ENCODE measurements at places on chromosomes 11 and 22. TPM values are rescaled to one million over a fixed set of nuclear protein-coding genes. Genes with fewer than 3 reads are reported as not detected.
A peak's percentile ranks its signal among the peaks of the same experiment; 100 is the strongest.

Gene SLC6A5
- not detected for total RNA-seq

Gene PHLDA2
- 4.4 TPM for total RNA-seq

Gene TEX54
- not detected for total RNA-seq

Gene HTR3A
- total RNA-seq: not detected

Gene FAM227A
- 1.3 TPM for total RNA-seq

Gene HORMAD2
- total RNA-seq: not detected

Gene KRTAP5-8
- total RNA-seq: not detected

Gene IRF7
- total RNA-seq: 1.4 TPM

- no peak for DNase-seq
These were observed 100.3 kb upstream of the SLC22A12 start for GRCh38 chr11:64490562-64491216.

DNA sequence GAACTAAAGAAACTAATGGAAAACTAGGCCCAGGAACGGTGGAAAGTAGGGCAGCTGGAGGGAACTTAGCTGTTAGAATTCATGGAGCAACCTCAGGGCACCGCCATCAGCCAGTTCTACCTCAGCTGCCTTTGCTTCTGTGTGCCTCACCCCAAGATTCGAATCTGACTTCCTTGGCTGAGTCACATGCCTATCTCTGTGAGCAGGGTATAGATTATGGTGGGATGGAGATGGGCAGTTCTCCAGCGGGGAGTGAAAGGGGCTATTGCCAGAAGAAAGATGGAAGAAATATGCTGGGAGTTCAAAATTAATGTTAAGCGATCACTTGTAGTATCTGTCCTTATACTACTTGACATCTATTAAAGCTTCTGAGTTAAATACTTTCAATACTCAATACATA is 18.9 kb upstream of the VWA5A start:
- no peak for DNase-seq

- DNase-seq: no peak
These were observed 25.7 kb downstream of the KCNQ1 start for GRCh38 chr11:2470495-2470894.

DNA sequence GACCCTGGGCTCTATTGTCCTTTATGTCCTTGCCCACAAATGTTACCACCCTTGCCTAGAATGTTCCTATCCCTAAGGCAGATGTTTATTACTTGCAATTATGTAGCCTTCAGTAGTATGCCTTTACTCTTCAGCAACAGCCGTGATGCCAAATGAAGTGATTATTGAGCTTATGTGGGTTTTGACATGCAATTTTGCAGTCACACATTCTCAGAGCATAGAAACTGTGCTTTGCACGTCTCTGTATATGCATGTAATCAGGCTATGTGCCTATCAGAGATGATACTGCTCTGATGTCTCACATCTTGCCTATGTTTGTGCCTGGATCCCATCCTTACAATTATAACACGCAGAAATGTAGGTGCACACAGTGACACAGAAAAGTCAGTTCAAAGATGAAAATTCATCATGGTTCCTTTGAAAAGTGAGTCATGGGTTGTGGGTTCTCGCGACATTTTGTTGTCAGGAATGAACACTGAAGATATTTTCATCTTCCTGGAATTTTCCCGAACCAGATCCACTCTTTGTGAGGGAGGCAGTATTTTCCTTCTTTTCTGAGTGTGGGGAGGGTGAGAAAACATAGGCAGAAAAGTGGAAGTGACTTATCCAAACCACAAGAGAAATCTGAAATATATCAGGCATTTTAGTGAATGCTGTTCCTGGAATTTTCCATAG is 81.1 kb downstream of the BMAL1 start:
- peak; percentile 77 for DNase-seq

DNA sequence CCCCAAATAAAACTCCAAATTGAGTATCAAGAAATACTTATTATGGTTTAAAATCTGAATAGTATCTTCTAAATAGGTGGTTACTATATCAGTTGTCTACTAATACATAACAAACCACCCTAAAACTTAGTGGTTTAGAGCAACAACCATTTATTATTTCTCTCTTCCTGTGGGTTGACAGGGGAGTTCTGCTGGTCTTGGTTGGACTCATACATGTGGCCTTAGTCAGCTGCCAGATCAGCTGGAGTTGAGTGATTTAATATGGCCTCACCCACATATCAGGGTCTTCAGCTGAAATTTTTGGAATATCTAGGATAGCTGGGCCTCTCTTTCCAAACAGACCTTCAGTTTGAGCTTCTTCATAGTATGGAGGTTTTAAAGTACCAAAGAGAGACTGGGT is 34.5 kb downstream of the C11orf65 start:
- peak; percentile 42 for DNase-seq

GRCh38 chr11:44977493-44977984 is 26.9 kb upstream of the TP53I11 start:
- DNase-seq: peak; percentile 14

DNA sequence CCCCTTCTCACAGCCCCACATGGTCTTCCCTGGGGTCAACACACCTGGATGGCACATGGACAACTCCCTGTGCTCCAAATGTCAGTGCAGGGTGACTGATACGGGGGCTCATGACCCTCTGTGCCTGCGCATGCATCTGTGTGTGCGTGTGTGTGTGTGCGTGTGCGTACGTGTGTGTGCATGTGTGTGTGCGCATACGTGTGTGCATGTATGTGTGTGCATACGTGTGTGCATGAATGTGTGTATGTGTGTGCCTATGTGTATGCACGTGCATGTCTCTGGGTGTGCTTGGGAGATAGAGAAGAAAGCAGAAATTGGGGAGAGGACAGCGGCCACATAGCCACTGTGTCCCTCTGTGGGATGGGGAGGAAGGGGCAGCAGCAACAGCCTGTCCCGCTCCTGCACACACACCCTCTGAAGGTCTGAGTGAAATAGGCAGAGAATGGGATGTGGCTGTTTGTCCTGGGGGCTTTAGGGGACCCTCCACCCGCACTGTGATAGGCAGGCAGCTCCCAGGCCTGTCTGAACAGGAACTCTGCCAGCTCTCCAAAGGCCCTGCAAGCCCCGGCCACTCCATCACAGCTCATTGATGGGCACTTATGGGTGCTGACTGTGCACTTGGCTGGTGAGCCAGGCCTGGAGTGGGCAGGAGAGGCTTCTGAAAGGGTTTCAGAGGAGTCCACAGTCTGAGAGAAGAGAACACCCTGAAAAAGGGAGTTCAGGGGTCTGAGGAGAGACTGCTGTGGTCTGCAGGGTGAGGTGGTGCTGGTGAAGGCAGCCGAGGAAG is 28.7 kb upstream of the PICK1 start:
- no peak for DNase-seq

DNA sequence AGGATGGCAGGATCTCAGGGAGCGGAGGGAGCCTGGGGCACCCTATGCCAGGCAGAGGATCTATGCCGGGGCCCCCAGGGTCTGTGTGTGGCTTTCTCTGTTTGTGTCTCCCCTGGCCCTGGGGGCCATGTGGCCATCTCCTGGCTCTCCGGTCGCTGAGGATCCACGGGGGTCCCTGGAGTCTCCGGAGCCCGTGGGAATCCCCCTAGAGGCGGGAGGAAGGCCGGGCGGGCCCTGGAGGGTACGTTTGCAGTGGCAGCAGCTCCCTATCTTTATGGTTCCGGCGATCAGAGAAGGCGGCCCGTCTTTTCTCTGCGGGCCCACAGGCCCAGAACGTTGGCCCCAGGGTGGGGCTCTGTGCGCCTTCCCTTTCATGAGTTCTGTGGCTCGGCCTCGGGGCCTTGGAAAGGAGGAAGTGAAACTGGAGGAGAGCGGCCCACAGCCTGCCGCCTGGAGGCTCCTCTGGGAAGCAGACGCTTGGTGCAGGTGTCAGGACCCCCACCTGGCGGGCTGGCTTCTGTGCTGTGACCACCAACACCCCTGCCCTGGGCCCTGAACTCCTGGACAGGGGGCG is 82.1 kb downstream of the KCNQ1 start:
- DNase-seq: no peak

GRCh38 chr11:66689661-66690590 is 12.2 kb upstream of the RBM4B start:
- DNase-seq: no peak

- no peak for DNase-seq
These were observed 13.7 kb downstream of the COA4 start for GRCh38 chr11:73862986-73863385.

- DNase-seq: peak; percentile 66
These were observed 851 bp downstream of the PTDSS2 start for GRCh38 chr11:450809-451451.

GRCh38 chr11:68028802-68029545 is 1.5 kb upstream of the NDUFS8 start:
- peak; percentile 65 for DNase-seq

GRCh38 chr22:35417606-35418005 is 17.7 kb downstream of the MCM5 start:
- DNase-seq: no peak

DNA sequence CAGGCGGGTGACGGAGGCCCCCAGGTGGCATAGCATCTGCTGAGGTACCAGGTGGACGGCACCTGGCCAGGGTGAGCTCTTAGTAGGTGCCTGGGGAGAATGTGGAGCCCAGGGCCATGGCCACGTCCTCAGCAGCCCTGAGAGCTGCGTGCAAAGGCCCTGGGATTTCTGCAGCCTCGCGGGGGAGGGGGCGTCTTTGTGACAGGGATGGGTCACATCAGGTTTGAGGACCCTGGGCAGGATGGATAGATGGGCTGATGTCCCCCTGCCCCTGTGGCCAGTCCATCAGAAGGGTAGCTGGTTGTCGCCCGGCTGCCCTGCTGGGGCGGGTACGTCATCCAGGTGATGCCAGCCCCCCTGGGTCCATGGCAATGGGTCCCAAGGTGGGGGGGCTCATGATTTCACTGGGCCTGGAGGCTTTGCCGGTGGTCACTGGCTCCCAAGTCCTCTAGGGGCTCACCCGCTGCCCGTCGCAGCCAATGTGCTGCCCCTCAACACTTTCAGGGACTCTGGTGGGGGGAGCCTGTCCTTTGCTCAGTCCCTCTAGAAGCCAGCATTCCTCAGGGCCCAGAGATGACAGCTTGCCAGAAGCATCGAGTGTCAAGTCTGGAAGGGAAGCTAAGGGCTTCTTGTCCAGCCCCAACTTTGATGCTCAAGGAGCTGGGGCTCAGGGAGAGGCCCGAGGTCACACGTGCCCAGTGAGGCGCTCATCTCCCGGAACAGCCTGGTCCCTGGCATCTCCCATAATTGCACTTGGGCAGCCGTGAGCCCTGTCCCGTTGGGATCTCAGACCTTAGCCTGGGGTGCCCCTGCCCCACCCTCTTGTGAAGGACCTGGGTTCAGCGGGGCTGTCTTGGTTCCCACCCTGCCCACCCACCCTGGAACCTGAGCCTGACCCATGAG is 777 bp downstream of the TBX10 start:
- no peak for DNase-seq

DNA sequence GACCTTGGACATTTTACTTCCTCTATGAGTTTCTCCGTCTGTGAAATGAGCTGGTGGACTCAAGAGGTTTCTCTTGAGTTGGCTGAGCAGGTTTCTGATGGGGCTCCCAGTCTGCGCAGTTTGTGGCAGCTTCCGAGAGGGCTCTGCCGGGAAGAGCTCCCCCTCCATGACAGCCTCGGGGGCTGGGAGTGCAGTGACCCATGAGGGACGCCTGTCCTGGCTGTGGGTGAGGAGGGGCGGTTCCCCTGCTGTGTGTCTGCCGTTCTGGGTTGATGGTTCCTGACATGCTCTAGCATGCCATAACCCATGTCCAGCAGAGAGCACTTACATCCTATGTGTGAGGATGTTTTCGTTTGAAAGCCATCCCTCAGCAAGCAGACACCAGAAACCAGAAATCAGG is 14.8 kb downstream of the CSF2RB start:
- DNase-seq: no peak

DNA sequence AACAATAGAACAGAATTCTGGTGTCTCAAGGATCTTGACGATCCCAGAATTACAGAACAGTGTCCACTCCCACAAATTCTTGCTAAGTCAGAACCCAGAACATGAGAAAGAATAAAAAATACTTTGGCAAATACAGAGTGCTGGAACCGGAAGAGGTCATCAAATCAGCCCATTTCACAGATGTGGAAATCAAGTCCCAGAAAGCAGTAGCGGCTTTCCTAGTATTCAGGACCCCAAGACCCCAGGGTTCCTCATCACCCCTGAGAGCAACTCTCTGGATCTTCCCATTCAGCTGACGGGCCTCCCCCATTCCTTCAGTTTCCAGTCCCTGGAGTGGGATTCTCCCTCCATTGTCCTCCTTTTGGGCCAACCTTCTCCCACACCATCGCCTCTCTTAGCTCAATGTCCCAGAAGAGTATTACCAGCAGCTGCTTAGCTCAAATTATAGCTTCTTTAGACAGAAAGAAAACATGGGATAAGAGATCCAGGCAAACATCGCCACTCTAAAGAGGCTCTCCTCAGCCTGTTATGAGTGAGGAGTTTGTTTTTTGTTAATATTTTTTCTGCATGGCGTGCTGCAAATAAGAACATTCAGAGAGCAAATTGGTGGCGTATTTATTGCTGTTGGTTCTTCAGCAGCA is 268.3 kb downstream of the MN1 start:
- DNase-seq: no peak

DNA sequence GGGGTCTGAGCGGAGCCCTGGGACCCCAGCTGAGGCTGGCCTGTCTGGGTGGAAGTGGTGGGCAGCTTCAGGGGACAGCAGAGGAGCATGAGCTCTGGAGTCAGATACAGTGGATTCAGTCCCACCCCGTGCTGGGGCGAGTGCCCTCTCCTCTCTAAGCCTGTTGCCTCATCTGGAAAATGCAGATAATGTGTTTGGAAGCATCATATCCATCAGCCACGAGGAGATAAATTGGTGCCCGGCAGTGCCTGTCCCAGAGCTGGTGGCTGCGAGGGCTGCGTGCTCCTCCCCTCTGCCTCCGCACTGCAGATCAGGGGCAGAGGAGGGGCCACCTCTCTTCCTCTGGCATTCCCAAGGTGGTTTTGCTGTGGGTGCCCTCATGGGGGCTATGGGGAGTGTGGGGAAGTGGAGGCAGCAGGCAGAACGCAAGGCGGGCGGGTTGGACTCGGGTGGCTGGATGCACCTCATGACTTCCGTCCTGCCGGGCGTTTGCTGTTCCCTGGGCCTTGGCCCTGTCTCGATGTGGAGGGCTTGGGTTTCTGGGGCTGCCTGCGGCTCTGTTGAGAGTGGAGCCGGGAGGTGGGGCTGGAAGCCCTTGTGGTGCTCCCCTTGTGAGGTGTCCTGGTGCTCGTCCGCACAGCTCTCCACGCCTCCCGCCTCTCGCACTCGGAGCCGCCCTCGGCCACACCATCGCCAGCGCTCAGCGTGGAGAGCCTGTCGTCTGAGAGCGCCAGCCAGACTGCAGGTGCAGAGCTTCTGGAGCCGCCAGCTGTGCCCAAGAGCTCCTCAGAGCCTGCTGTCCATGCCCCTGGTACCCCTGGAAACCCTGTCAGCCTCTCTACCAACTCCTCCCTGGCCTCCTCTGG is 20.9 kb downstream of the MICALL1 start:
- DNase-seq: no peak

GRCh38 chr11:46916286-46917108 is 1.9 kb downstream of the LRP4 start:
- peak; percentile 78 for DNase-seq

GRCh38 chr22:31872209-31872608 is 72.1 kb upstream of the YWHAH start:
- no peak for DNase-seq
